ENCODE measurements at places on chromosomes 2 and 18.

- no peak overlapping the region for H3K4me3 ChIP-seq
- H3K27ac ChIP-seq: no peak overlapping the region
- H3K27me3 ChIP-seq: no peaks in the 10 kb centered on the region
- no peak for DNase-seq
- H3K36me3 ChIP-seq: no peaks in the 10 kb centered on the region
Measured at GRCh38 chr2:42386682-42387081, 25.7 kb upstream of the COX7A2L start.

DNA sequence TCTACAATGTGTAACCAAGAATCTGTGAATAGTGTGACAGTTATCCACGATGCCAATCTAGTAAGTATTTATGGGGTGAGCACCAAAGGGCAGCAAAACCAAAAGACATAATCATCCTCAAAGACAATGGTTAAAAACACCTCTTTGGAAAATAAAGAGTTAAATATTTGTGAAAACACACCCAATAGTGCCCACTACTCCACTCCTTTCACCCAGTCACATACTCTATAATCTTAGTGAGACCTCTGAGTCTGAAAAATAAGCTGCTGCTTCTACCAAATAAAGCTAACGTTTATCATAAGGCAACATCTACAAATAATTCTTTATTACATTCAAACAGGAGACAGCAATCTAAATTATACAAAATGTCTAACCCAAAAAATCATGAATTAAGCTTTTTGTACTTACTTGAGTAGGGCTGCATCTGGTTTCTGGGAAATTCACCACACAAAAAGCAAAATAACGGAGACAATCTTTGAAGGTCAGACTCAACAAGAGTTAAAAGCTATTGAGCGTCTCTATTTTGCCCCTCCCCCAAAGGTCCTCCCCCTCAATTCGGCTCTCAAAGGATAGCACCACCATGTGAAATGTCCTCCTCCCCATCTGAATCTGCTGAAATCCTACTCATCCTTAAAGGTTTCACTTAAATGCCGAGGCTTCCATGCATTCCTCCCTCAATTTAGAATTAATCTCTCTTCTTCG is 2.0 kb downstream of the RAPH1 start:
- no peak for DNase-seq
- no peak overlapping the region for H3K27ac ChIP-seq
- H3K27me3 ChIP-seq: no peaks in the 10 kb centered on the region
- no peaks in the 10 kb centered on the region for H3K36me3 ChIP-seq

- no peaks in the 10 kb centered on the region for H3K27me3 ChIP-seq
- DNase-seq: no peak
- H3K36me3 ChIP-seq: no peaks in the 10 kb centered on the region
Measured at GRCh38 chr2:151238527-151239487, 22.9 kb downstream of the RBM43 start.

DNA sequence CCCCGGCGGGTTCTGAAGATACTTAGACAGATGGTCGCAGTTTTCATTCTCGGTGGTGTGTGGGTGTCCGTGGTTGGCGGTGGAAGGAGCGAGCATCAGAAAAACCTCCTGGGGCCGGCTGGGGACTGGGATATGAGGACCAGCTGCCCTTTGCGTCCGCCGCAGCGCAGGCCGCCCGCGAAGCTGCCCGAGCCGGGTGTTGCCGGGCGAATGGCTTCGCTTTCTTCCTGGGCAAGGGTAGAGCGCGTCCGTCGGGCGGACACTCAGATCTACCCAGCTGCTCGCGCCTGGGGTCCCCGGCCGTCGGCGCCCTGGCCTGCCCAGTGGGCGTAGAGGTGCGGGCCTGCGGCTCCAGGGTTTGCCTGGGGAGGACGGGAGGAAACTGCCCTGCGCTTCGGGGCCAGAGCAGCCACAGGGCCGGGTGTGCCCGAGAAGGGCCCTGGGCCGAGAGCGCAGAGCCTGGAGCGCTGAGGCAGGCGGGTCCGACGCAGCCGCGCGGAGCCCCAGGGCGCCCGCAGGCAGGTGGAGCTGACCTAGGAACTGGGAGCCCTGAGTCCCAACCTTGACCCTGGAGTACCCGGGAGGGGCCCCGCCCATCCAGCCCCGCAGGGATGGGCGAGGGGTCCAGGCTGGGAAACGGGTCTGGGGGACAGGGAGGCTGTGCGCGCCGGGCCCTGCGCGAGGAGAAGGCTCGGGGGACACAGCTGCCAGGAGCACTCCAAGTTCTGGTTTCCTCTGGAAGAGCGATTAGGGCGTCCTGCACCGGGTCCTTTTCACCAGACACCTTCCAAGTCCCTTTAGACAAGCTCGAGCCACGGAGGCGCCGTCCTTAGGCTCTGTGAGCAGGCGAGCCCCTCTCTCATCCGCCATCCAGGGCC is 1.3 kb downstream of the TWIST2 start:
- peaks cover 4% of the 10 kb centered on the region for H3K27me3 ChIP-seq
- DNase-seq: no peak
- no peak overlapping the region for H3K27ac ChIP-seq
- H3K36me3 ChIP-seq: no peaks in the 10 kb centered on the region
- H3K4me3 ChIP-seq: no peak overlapping the region

DNA sequence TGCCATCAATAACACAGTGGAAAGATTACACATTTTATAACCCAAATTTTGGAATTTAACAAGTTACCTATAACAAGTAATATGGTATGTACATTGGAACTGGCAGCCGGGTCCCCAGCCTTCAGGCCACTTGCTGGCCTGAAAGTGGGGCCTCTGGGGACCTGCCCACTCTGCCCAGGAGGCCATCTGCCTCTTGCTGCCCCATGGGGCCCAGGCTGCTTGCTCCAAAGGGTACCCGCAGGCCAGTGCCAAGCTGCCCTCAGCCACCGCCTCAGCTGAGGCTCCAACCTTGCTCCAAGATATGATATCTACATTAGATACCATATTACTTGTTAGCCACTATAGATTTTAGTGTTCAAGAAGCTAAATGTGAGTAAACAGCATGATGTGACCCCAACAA is 120.8 kb upstream of the TMEFF2 start:
- H3K4me3 ChIP-seq: no peak overlapping the region
- H3K4me1 ChIP-seq: no peaks in the 10 kb centered on the region
- no peak overlapping the region for H3K27ac ChIP-seq
- no peaks in the 10 kb centered on the region for H3K27me3 ChIP-seq
- no peaks in the 10 kb centered on the region for H3K36me3 ChIP-seq

DNA sequence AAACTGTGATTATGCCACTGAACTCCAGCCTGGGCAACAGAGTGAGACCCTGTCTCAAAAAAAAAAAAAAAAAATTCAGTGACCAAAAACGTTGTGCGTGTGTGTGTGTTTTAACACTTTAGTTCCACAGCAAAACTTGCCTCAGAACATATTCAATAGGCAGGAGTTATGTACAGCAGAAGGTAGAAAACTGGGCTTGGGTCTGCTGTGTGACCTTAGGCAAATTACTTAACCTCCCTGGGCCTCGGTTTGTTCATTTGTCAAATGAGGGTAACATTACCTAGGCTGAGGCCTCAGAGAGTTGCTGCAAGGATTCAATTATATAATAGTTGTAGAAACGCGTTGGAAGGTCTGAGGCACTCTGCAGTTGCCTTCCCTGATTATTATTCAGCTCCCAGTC is 10.3 kb upstream of the SCG2 start:
- DNase-seq: no peak
- H3K27ac ChIP-seq: no peak overlapping the region
- H3K27me3 ChIP-seq: no peaks in the 10 kb centered on the region
- H3K36me3 ChIP-seq: no peaks in the 10 kb centered on the region
- H3K4me1 ChIP-seq: no peaks in the 10 kb centered on the region

DNA sequence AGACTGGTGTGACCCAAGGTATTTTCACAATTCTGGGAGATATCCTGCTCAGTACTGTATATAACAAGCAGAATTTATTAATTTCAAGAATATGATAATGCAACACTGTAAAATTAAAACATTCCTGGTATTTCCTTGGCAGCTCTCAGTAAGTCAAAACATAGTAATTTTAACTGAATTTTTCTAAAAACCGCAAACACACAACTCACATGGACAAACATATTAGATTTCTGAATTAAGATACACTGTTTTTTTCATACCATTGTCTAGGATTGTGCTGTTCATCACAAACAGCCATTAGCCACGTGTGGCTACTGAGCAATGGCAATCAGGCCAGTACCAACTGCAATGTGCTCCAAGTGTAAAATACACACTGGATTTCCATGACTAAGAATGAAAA is 29.6 kb downstream of the LPIN2 start:
- peak overlapping the region; percentile 74 for H3K27ac ChIP-seq
- peaks cover 37% of the 10 kb centered on the region for H3K4me1 ChIP-seq
- no peaks in the 10 kb centered on the region for H3K36me3 ChIP-seq
- H3K27me3 ChIP-seq: no peaks in the 10 kb centered on the region
- no peak overlapping the region for H3K4me3 ChIP-seq
- DNase-seq: no peak

GRCh38 chr18:23053776-23054457 is 81.4 kb upstream of the CABLES1 start:
- H3K36me3 ChIP-seq: no peaks in the 10 kb centered on the region
- no peak overlapping the region for H3K27ac ChIP-seq
- no peaks in the 10 kb centered on the region for H3K27me3 ChIP-seq
- H3K4me3 ChIP-seq: no peak overlapping the region

GRCh38 chr2:241460631-241461030 is 47.8 kb downstream of the STK25 start:
- H3K27ac ChIP-seq: no peak overlapping the region
- H3K36me3 ChIP-seq: no peaks in the 10 kb centered on the region
- H3K4me3 ChIP-seq: no peak overlapping the region
- no peak for DNase-seq

GRCh38 chr2:98505311-98505808 is 60.7 kb downstream of the INPP4A start:
- DNase-seq: no peak
- peaks cover 45% of the 10 kb centered on the region for H3K4me1 ChIP-seq
- H3K4me3 ChIP-seq: no peak overlapping the region
- H3K27me3 ChIP-seq: no peaks in the 10 kb centered on the region
- peaks cover 4% of the 10 kb centered on the region for H3K36me3 ChIP-seq
